ENCODE measurements at places on chromosomes 7 and 10.
A peak's percentile ranks its signal among the peaks of the same experiment; 100 is the strongest.

DNA sequence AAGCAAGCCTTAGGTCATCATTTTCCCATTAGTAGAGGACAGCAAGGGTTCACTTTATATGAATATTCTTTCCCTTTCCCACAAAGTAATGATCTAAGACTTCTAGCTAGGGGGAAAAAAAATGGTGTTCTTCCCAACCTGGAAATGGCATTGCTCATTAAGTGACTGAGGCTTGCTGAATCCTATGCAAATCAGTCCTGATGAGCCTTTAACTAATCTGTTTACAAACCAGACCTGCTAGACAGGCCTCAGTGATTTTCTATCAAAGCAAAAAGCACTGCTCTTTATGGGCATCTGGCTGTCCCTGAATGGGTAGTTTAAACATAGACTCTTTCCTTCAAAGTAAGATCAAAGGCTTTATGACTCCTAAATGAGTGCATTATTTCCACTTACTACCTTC is 146.3 kb downstream of the HIBADH start:
- DNase-seq = no peak

- DNase-seq = peak; percentile 90
Observed at GRCh38 chr7:127822822-127823508, 171.0 kb downstream of the SND1 start.

DNA sequence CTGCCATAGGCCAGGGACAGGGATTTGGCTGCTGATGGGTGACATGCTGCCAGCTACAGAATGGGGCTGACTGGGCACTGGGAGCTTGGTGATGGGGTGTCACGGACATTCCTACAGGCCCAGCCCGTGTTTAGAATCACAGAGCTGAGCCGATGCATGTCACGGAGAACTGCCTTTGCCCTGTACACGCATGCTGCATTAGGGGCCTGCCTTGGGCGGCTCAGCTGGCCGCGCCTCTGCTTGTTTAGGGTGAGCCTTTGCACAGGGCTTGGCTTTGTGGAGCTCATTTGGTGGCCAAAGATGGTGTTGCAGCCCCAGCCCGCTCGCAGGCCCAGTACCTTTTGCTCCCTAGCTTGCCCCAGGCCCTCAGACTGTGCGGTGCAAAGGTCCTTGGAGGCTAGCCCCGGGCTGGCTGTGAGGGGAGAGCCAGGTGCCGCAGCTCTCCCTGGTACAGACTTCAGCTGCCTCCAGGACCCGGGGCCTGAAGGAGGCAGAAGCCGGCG is 108.4 kb upstream of the BTBD16 start:
- no peak for DNase-seq

- DNase-seq = peak; percentile 97
Observed at GRCh38 chr10:86521678-86522509, at the start of gene WAPL. Gene WAPL (minus strand): TSS chr10:86521792. CDS start chr10:86518069, 3,723 bp downstream.

- DNase-seq = no peak
Observed at GRCh38 chr10:132945894-132946255, 3.5 kb upstream of the CFAP46 start.

DNA sequence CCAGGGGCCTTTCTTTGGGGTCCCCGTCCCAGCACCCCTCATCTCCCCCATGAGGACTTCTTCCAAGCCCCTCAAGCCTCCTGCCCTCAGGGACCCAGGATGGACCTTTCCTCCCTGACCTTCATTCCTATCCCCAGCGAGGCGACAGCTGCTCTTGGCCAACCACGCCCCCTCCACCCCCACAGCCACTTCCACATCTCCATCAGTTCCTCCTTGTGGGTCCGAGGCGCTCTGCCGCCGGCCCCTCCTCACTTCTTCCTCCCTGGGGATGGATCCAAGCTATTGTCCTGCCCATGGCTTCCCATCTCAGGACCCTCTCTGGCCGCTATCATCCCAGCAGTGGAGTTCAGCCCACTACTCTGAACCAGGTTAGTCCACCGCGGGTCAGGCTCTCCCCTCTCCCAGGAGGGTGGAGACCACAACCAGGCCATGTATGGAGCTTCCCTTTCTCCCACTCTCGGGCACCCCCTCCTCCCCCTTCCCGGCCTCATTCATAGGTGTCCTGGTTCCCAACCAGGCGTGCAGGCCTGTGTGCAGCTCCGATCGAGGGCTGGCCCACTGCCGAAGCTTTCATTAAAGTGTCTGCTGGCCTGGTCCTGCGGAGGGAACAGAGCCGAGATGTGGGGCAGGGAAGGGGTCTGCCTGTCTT is 1.7 kb upstream of the SH2B2 start:
- peak; percentile 13 for DNase-seq

DNA sequence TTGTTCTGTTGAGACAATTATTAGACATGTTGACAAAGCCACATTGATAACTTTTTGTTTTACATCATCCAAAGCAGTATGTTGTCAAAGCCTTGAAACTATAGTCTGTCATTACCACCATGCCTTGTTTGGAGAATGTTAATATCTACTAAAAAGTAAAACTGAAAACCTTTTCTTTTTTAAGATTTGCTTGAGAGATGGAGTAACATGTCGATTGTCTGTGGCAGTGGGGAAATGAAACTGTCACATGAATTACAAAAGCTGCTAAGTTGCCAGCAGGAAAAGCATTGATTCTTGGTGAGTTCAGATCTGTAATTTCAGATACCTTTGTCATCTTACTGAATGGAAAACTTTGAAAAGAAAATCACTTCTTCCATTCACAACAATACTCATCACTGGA is 69.1 kb downstream of the TFPI2 start:
- DNase-seq = no peak

- DNase-seq = no peak
Observed at GRCh38 chr7:4058158-4058557, 623.9 kb upstream of the FOXK1 start.

- DNase-seq = no peak
Observed at GRCh38 chr7:151313857-151314256, 27.8 kb upstream of the NUB1 start.

DNA sequence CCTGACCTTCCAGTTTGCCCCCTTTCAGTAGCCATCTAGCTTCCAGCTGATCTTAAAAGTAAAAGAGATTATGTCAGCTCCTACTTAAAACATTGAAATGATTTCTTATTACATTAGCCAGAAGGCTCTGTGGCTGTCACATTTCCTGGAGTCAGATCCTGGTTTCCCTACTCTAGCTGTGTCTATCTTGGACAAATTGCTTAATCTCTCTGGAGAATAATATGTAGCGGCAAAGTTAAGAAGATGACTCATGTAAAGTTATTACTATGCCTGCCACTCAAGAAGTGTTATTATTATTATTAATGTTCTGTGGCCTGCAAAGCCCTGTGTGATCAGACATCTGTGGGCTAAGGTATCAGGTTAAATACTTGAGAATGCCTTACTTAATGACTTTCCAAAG is 107.2 kb downstream of the RUNDC3B start:
- DNase-seq = no peak

- no peak for DNase-seq
Observed at GRCh38 chr7:108838198-108838597, 268.5 kb downstream of the DNAJB9 start.

- no peak for DNase-seq
Observed at GRCh38 chr7:10237306-10237705, 736.4 kb upstream of the PHF14 start.

GRCh38 chr7:24370541-24370940 is 86.6 kb downstream of the NPY start:
- no peak for DNase-seq

- DNase-seq = no peak
Observed at GRCh38 chr7:133931053-133931452, 196.1 kb upstream of the LRGUK start.

DNA sequence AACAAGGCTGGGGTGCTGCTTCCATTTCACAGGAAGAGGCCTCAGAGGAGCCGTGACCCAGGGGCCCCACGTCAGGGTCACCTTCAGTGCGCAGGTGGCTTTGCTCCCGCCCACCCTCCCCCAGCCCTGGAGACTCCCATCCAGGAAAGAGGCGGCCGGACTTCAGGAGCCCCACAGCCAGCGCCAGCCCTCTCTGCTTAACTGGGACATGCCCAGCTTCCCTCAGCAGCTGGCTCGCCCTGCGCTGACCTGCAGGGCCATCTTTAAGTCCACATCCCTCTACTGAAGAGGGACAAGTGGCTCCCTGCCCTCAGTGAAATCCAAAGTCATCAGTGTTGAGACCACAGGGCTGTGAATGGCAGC is 141.9 kb upstream of the PPP2R2D start:
- DNase-seq = no peak

DNA sequence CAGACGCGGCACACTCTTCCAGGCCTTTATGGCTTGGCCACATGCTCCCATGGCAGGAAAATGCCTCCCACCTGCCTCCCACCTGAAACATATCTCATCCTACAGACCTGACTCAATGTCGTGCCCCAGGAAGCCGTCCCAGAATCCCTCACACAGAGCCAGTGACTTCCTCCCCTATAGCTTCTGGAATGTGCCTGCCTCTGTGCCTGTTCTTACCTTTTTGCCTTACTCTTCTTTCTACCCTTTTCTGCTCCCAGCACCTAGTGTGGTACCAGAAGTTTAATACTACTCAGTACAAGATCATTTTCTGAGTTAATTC is 123.9 kb upstream of the STK17A start:
- no peak for DNase-seq

DNA sequence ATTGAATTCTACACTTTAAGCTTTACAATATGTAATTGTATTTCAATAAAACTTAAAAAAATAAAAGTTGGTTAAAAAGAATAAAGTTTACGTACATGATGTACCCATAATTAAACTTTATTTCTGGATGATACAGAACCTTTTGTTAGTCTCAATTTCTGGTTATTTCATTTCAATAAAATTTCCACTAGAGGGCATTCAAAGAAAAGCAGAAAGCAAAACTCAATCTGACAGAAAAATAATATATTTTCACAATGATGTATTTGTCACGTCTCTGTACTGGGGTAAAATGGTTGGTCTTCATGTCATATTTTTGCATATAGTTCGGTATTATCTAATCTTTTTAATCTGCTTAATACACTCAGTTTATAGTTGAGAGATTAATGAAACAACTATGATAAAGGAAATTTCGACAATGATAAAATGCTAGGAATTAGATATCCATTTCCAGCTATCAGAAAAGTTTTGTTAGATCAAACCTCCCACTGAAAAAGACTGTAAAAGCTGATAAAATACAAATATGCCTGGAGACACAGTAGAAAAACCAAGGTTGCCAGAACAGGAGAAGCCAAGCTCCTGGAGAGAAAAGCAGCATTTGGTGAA is 27.4 kb downstream of the ASZ1 start:
- peak; percentile 48 for DNase-seq

- DNase-seq = no peak
Observed at GRCh38 chr7:30057741-30058140, 29.5 kb downstream of the PLEKHA8 start.

GRCh38 chr10:77823811-77824542 is 102.6 kb downstream of the DLG5 start:
- DNase-seq = no peak

DNA sequence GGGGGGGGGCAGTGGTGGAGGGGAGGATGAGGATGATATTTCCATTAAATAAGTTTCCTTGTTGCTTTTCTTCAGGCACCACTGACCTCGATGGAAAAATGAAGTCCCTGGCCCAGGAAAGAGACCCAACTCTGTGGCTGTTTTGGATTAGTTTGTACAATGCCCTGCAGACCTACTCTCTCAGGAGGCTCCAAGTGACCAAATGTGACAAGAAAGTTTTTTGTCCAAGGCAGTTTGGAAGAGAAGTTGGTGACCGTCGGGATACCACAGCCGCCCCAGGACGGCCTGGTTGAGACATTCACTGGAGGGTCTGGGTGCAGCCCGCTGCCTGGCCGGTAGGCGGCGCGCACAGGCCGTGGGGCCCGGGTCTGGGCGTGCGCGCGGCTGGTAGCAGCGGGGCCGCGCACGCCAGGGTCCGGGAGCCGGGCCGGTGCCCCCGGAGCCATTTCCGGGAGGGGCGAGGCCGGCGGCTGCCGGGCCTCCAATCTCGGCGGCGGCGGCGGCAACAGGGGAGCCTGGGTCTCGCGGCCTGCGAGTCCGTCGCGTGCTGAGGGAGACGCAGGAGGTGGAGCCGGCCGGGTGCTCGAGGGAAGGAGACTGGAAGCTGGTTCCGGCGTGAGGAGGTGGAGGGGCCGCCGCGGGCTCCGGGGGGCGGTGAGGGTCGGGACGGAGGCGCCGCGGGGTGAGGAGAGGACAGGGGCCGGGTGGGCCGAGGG is at the start of gene SGPL1:
TSS of gene SGPL1 (plus strand) at position 445 of the 716 bp plus-strand sequence. CDS start 906 bp downstream, outside the sequence.
- DNase-seq = peak; percentile 94

DNA sequence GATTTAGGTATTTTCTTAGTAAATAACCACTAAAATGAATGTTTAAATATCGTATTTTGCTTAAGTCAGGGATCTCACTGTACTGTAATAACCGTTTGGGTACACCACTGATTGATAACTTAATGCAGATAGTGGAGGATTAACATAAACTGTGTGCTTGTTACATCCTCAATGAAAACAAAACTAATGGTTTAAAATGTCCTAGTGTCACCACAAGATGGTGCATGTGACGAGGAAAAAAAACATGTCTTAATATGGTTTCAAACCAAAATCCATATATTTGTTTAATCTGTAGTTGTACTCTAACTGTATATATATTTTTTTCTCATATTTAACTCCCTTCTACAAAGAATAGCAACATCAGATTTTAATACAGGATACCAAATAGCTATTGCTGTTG is 19.2 kb downstream of the ARMC10 start:
- DNase-seq = peak; percentile 26

DNA sequence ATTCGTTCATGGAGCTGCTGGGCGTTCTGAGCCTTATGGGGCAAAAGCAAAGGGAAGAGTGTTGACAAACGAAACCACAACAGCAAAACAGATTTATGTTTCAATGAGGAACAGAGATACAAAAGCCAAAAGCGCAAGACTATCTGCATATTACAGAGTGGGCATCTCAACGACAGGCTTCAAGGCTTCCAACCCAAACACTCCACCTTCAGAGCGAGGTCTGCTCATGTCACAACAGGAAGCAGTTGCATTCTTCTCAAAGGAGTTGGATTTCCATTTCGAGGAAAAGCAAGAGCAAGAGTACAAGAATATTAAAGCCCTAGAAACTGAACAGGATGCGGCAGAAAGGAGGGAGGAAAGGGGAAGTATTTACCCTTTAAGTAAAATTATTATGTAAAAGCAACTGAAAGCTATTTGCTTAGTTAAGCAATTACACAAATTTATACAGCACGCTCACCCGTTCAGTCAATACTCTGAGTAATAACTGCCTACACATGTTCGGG is 189.3 kb downstream of the ELMO1 start:
- DNase-seq = no peak

- DNase-seq = peak; percentile 32
Observed at GRCh38 chr7:27032839-27033238, 63.0 kb downstream of the HOXA1 start.

Measured in OCI-M1 (cell line).